ENCODE measurements at places on chromosomes 3 and 15.

- DNase-seq = peak; percentile 38
These were observed 753 bp downstream of the PLCH1 start for GRCh38 chr3:155744010-155744625.

DNA sequence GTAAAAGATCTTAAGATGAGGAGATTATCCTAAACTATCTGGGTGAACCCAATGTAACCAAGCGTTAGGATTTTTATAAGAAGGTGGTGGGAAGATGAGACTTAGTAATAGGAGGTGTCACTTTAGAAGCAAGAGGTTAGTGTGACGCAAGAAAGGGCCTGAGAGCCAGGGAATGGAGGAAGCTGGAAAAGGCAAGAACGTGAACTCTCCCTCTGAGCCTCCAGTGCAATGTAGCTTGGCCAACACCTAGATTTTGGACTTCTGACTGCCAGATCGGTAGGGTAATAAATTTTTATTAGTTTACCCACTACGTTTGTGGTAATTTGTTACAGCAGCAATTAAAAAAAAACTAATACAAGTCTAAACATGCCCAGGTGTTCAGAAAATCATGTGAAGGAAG lies 20.8 kb upstream of the CNTN6 start:
- no peak for DNase-seq

GRCh38 chr3:8622873-8623691 lies 21.5 kb downstream of the SSUH2 start:
- peak; percentile 19 for DNase-seq

GRCh38 chr3:179840985-179841384 lies 188.1 kb downstream of the USP13 start:
- DNase-seq = no peak

DNA sequence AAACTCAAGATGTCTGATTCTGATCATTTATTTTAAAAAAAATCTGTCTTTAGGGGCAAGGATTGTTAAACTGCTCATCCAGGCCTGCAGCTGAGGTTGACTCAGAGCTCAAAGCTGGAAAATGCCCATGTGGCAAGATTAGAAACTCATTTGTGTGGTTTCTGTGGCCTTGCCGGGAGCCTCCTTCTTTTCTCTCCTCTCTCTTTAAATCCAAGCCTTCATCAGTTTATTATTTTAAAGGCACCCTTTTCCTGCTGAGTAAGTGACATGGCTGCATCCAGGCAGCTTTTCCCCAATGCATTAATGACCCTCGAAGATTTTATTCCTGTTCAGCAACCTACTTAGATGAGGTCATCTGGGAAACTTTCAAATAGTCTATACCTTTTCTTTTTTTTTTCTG lies 221.3 kb upstream of the CDIN1 start:
- no peak for DNase-seq

DNA sequence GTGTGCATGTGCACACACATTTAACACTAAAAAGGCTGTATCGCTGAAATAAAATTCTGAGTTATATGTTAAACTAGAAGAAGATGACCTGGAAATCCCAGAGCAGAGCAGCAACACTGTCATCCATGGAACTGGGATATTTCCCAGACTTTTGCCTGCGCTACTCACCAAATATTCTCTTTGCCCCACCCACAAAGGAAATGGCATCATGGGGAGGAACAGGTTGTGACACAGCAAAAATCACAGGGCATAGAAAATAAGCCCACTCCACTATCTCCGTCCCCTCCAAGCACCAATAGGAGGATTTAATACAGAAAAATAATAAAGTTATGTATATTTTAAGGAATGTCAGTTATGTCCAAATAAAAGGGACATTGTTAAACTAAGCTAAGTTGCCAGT lies 71.7 kb downstream of the COL8A1 start:
- DNase-seq = no peak

- DNase-seq = no peak
These were observed 39.3 kb downstream of the RHCG start for GRCh38 chr15:89457086-89457485.

GRCh38 chr3:146921693-146922092 lies 316.5 kb upstream of the PLSCR5 start:
- DNase-seq = no peak

GRCh38 chr3:82293867-82294266 lies 532.4 kb upstream of the GBE1 start:
- no peak for DNase-seq

- DNase-seq = no peak
These were observed 627 bp upstream of the FAM131A start for GRCh38 chr3:184336547-184337398.

- no peak for DNase-seq
These were observed 28.7 kb upstream of the SEMA6D start for GRCh38 chr15:47688573-47689086.

DNA sequence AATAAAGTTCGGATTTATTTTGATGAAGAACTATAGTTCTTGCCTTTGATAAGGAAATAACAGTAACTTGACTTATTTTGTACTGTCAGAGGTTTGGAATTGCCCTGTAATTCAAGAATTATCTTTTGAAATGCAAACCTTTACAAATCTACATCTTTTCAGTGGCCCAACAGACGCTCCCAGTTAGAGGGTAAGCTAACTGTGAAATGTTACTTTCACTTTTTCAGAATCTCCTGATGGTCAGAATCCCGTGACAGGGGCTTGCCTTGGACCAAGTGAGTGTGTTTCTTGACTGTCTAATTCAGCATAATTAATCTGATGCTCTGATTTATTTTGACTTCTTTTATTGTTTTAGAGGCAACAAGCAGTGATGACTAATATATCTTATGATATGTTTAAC lies 262.5 kb downstream of the PLOD2 start:
- no peak for DNase-seq

DNA sequence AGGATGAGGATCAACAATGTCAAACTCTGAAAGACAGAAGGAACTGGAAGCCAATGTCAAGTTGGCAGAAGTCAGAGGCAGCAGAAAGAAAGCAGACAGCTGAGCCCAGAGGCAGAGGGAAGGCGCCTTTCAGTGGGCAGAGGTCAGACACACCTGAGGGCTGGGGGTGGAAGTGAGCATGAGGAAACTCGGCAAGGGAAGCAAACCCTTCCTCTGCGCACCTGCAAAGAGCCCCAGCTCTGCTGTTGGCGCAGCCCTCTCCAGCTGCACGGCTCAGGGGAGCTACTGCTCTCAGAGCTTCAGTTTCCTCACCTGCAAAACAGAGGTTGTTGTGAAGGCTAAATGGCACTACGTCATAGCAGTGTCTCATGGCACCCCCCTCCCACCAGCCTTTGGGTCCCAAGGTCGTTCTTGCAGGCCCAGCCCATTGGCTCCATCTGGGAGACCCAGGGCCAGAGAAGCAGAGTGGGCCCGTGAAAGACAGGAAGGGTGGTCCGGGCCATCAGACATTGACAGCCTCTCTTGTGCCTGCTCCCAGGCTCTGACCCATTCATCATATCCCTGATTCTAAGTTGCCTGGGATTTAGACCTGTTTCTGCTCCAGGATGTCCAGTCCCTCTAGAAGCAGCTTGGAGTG lies 53.3 kb upstream of the SLC6A11 start:
- no peak for DNase-seq

DNA sequence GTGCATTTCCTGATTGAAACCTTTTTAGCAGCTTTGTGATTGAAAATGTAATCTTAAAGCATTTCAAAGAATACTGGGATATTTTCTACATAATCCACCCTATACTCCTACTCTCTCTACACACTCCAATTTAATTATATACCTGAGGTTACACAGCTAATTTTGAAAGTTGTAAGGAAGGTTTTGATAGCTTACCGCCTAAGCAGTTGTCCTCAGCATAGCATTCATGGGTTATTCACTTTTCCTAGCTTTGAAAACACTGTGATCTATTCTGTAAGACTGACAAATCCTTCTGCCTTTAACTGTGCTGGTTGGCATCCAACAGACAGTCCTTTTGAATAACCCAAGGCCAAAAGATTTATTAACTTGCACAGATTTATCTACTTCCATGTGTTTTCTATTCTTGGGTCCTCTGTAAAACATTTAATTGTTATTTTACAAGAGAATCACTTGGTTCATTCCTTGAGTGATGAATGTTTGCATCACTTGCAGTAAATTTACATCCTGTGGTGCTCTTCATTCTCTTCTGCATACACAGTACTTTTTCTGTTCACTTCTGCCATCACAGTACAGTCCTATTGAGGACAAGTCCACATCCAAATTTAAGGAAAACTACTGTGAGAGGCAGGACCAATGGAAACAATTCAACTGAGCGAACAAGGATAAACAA lies 44.8 kb downstream of the SERPINI1 start:
- no peak for DNase-seq

- DNase-seq = no peak
These were observed 133.0 kb upstream of the SLC7A14 start for GRCh38 chr3:170718848-170719247.

- DNase-seq = no peak
These were observed 30.1 kb downstream of the PPARG start for GRCh38 chr3:12318758-12319621.

- no peak for DNase-seq
These were observed 359.3 kb downstream of the GAP43 start for GRCh38 chr3:115982629-115983028.

GRCh38 chr15:31362886-31363285 lies 36.3 kb downstream of the KLF13 start:
- no peak for DNase-seq

DNA sequence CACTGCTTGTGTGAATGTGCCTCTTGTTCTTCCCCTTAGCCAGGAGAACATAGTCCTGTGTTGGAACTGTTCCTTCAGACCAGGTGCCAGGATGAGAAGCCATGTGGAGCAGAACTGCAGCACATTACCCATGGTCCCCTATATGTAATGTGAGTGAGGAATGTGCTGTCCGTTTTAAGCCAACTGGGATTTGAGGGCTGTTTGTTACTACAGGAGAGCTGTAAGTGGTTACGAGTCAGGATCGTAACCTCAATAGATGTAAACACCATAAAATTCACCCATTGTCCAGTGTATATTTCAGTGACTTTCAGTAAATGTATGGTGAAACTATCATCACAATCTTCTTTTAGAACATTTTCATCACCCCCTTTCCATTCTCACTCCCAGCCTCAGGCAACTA lies 10.1 kb upstream of the SCAP start:
- DNase-seq = no peak

- no peak for DNase-seq
These were observed 16.5 kb downstream of the EMC3 start for GRCh38 chr3:9970020-9970652.

- no peak for DNase-seq
These were observed 20.9 kb downstream of the KAT2B start for GRCh38 chr3:20060974-20061685.

- no peak for DNase-seq
These were observed 38.4 kb upstream of the VPS8 start for GRCh38 chr3:184773283-184774186.

DNA sequence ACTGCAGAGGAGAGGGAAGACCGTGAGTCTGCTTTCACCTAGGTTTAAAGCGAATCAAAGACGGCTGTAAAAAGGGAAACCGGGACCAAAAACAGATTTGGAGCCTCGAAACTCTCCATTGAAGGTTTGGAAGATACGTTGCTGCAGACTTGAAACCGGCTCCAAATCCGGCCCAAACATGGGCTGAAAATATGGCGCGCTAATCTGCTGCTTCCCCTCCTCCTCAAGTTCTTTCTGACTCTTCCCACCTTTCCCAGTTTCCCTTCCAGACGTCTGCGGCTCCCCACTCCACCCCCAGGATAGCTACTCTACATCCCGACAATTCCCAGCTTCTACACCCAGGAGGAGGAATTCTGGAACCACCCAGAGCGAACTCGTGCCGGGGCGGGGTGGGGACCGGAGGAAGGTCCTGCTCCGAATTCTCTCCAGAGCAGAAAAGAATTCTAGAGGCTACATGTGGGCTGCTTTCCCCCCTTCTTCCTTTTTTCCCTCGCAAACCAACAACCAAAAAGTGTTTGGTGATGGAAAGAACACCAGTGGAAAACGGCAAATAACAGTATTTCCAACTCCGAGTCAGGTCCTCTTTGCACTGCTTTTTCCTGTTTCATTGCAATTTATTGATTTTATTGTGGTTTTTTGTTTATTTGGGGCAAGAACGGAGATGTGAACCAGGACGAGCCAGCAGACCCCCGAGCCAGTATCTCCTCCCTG lies 8.5 kb downstream of the EOMES start:
- no peak for DNase-seq

DNA sequence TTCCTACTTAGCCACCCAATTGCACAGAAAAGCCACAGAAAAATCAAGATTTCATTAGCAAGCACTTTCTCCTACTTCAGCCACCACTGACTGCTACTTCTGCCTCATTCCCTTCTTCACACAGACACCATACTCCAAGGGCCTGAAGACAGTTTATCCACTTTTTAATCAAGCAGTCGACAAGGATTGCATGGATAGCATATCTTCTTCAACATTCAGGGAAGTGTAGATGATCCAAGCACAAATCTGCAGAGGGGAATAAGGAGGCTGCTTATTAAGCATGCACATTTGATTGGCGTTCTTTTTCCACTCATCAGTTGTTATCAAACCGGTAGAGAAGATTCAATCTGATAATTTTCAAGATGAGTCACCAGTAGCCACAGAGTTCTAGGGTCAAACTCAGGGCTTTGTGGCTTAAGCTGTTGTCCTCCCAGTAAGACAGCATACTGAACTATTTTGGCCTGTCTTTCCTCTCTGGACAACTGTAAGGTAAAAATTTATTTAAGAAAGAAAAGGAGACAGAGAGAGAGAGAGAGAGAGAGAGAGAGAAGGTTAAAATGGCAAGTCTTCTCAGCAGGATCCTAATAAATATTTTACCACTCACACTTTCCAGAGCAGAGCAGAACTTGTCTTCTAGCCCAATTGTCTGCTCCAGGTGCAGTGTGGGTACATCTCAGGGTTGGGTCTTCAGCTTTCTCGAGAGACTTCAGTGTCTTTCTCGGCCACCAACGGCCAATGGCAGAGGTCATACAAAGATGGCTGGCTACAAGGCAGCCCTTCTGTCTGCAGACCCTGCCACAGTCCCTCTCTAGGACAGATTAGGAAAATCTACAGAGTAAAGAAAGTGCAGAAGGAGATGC lies 80.6 kb upstream of the BHLHE40 start:
- DNase-seq = peak; percentile 36

DNA sequence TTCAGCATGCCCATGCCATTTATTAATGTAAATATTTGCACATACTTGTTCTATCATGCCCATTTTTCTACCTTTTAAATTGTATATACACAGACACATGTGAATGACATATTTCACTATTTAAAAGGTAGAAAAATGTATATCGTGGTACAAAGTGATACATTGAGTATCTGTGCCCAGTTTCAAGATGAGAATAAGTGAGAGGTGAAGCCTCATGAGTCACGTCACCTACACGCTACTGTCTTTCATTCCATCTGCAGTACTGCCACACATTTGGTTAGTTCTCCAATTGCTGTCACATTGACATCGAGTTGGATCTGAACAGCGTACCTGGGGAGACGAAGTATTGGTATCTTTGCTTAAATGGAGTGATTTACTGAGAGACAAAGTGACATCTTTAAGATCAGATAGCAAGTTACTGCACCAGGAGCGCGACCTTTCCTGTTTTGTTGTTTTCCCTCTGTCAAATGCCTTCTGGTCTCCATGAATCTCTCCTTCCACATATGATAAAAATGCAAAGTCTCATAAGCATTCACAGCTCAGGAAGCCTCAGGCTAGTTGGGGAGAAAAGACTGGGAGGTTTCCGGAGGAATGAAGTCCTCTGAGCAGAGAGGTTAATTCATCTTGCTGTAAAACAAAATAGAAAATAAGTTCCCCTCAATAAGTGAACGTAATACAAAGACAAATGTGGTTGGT lies 12.0 kb downstream of the GREM1 start:
- no peak for DNase-seq
